ENCODE measurements at places on chromosomes 11 and 22. TPM values are rescaled to one million over a fixed set of nuclear protein-coding genes. Genes with fewer than 3 reads are reported as not detected.

DNA sequence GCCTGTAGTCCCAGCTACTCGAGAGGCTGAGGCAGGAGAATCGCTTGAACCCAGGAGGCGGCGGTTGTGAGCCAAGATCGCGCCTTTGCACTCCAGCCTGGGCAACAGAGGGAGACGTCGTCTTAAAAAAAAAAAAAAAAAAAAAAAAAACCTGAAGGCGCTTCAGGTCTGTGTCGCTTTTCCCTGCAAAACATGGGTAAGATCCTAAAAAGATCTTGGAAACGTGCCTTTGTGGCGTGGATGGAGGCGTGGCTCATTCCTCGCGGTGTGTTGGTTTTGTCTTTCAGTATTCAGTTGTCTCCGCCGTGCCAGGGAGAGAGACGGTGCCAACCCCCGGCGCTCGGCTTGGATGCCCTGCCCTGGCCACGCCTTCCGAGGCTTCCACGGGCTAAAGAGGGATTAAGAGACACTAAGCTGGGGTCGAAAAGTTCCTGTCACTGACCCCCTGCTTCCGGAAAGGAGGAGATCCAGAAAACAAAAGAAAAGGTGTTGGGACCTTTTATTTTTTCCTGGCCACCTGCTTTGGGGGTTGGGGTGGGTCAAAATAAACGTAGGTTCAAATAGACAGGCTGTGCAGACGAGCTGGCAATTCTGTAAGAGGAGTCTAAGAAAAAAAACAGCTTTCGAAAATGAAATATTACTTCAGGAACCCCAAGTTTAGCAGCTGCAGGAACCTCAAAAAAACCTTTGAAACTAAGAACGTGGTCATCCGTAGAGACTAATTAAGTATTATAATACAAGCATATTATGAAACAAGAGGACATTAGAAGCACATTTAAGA is 1.1 kb upstream of the SLC35F2 start:
- no peaks in the 10 kb centered on the region for H3K27me3 ChIP-seq
- H3K4me1 ChIP-seq, result peaks cover 23% of the 10 kb centered on the region
- H3K4me3 ChIP-seq, result peak overlapping the region; percentile 64
- DNase-seq, result peak; percentile 74
- H3K36me3 ChIP-seq, result no peaks in the 10 kb centered on the region

The PLCB3 gene
- polyA plus RNA-seq, result 52.8 TPM

DNA sequence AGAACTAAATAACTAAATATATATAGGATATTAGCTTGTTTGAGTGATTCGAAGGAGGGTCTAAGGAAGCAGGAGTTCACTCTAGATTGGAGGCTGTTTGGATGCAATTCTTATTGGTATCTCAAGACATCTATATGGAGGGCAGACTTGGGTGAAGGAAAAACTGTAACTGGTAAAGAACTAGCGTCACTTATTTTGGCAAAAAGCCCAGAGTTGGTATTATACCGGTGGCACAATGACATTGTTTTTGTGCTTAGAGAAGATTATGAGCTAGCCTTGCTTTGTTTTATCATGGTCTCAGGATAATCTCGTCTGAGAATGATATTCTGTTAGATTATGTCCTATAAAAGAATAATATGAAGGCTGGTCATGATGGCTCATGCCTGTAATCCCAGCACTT is 6.0 kb upstream of the SLC35F2 start:
- DNase-seq, result no peak
- no peak overlapping the region for H3K4me3 ChIP-seq
- no peaks in the 10 kb centered on the region for H3K27me3 ChIP-seq
- H3K27ac ChIP-seq, result no peak overlapping the region

The ME3 gene
- polyA plus RNA-seq, result 10.9 TPM

DNA sequence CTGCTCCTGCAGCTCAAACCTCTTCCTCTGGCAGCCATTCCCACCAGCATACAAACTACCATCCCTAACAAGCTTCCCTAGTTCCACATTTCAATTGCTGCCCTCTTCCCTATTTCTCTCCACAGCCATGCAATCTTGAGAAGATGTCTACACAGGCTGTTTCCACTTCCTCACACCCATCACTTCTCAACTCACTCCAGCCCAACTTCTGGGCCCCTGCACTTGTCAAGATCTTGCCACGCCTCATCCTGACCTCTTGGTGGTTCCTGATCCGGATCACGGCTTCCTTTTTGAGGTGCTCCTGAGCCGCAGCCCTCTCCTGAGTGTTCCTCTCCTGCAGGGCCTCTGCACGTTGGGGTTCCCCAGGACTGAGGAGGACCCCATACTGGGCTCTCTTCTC is 22.6 kb downstream of the RPL27A start:
- no peaks in the 10 kb centered on the region for H3K27me3 ChIP-seq
- H3K27ac ChIP-seq, result peak overlapping the region; percentile 96
- H3K4me1 ChIP-seq, result peaks cover 64% of the 10 kb centered on the region
- peaks cover 40% of the 10 kb centered on the region for H3K36me3 ChIP-seq

DNA sequence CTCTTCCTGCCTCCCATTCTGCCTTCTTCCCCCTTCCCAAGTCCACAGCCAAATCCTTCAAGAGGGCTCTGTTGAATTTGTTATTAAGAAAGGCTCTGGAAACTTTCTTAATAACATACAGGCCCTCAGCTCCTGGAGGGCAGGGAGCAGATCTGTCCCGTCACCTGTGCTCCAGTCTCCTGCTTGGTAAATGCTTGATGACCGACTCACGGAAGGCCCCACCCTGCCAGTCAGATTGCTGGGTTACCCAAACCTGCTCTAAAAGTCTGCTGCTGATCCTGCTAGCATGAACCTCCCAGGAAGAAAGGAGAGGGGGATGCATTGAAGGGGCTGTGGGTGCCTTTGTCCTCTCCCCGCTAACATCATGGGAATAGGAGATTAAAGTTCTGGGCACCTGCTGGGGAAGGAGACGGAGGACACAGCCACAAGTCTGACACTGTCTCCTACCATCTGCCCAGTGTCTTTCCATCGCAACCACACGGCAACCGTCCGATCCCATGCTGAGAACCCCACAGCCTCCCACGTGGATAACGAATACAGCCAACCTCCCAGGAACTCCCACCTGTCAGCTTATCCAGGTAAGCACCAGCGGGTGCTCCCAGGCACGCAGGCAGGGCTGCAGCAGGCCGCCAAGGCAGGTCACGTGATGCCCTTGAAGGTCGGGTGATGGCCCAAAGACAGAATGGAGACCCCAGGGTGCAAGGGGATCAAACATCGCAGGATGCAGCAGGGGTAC is 22.5 kb downstream of the CD5 start:
- no peak overlapping the region for H3K4me3 ChIP-seq
- H3K27me3 ChIP-seq, result no peaks in the 10 kb centered on the region
- peaks cover 27% of the 10 kb centered on the region for H3K4me1 ChIP-seq
- H3K27ac ChIP-seq, result no peak overlapping the region
